Tibial nerve (tissue), 4 donors: ENCODE measurements at places on chromosomes 1 and 21.

GRCh38 chr1:44735992-44736391, 3.6 kb upstream of the KIF2C start:
- DNase-seq = no peak

GRCh38 chr1:104629589-104629988, 879.9 kb downstream of the AMY1C start:
- DNase-seq = no peak

DNA sequence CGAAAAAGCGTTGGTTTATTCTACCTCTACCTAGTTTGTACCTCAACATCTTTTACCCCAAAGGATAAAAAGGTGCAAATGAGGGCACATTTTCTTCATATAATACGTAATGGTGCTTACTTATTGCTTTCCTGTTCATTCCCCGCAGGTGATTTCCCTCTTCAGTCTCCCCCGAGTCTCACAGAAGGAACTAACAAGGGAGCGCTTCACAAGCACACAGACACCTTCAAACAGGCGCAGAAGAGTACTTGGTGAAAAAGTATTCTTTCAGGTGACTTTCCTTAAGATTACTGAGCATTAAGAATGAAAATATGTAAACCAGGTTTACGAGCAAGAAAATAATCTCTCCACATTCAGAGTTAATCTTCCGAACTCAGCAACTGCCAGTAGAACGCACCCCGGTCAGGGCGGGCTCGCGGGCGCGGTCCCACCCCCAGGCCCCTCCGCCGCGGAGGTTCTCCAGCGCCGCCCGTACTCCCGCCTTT, 511 bp upstream of the RABGAP1L start:
- no peak for DNase-seq

- no peak for DNase-seq
Observed at GRCh38 chr1:41823471-41823870, 95.3 kb downstream of the HIVEP3 start.

DNA sequence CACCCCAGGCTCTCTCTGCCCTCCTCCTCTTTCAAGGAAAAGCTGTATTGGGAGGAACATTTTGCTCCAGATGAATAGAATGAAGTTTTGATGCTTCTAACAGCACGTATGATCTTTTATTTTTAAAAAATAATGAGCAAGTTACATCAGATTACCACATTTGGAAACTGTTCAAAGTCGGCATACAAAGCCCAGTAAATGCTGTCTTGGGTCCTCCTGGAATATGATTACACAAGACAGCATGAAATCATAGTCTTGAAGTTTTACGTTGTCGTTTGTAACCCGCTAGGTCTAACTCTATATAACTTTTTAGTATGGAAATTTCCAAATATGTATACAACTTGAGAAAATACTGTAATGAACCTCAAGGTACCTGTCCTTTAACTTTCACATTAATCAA, 385.6 kb downstream of the HLX start:
- DNase-seq = no peak

DNA sequence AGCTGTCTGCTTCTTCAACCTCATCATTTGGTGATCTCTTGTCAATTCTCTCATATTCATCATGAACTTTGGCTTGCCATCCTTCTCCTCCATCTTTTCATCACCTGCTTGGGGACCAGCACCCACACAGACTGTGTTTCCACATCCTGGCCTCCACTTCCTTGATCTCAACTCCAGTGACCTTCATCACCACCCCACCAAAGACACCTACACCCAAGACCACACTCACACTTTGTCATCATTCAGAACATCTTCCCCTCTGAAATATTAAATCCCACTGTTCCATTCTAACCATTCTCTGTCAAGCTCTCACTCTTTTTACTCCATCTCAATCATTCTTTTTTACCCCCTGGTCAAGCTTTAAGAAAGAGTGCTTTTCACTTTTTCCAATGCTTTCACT, 115.5 kb upstream of the VAV3 start:
- DNase-seq = no peak

GRCh38 chr1:118688891-118689290, 299.3 kb downstream of the TBX15 start:
- DNase-seq = no peak

DNA sequence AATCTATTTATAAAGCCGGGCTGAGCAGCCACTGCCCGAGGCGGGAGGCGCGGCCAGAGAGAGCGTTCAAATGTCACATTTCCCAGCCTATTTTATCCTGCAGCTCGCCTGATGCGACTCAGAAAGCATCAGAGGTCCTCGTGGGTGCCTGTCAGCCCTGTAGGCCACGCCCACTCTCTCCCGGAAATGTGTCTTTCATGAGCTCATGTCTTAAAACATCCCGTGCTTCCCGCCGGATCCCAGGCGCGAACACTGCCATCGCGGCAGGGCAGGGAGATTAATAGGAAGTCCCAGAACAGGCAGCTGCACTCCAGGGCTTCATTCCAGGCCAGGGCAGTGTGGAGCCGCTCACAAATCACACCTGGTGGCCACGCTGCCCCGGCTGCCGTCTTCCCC, 117.5 kb downstream of the PRDM16 start:
- DNase-seq = peak; percentile 48

DNA sequence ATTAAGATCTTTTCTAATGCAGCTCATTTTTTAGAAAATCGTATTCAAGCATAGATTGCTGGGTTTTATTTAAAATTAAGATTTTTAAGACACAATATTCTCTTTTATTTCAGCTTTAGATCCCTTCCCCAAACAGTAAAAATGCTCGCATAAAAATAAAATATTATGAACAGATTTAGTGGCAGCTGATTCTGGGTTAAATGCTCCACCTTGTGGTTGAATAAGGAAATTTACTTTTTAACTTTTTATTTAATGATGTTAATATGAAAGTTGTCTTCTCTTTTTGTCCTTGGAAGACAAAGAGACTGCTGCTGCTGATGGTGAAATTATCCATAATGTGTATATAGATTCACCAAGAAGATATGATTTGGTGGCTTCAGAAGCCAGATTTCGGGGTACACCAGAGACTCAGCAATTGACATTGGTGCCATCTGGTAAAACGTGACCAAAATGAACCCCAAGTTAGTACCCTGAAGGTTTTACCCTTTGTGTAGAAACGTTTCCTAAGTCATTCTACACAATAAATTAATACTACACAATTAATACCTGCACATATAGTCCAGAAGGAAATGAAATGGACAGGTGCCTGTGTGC, 128.0 kb downstream of the ADAMTS1 start:
- no peak for DNase-seq

DNA sequence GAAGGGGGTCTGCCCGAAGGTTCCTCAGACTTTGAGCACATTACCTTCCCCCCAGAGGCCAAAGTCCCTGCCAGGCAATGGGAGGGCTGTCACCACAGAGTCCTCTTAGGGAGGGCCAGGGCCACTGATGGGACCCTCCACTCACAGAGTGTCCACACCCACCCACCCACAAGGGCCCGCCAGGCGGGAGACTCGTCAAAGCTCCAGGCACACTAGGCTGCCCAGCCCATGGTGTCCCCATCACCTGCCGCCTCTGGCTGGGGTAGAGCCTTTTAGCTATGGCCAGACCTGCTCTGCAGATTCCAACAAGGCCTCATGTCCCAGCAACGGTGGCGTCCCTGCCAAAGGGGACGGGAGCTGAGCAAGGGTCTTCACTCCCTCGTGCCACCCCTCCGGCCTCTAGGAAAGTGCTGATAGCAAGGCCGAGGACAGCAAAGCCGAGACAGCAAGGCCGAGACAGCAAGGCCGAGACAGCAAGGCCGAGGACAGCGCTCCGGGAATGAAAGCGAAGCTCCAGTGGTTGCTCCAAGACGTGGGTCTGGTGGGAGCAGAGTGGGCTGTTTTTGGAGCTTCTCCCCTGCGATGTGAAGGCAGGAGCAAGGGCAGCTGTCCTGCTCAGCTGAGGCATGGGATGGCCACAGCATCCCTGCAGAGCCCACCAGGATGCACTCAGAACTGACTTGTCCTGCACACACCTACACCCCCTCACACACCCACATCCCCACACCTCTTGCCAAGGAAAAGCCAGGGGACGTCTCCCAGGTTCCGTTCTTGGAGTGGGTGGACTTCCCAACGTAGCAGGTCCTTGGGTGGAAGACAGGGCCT, 123.4 kb downstream of the CRYAA start:
- no peak for DNase-seq

DNA sequence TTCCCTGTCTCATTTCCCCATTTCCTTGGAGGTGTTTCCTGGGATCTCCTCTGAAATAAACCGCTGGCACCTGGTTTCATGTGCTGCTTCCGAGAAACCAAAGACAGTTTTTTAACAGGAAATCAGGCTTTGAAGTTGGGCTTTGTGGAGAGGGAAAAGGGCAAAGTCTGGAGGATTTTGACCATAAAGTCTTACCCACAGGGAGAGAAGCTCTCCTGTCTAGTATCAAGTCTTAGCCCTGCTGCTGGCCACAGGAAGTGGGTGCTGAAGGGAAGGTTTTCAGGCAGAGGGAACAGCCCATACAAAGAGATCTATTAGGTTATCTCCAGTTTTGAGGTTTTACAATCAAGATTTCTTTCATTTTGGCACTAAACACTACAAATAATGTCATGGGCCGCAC, 29.3 kb downstream of the SLC5A9 start:
- no peak for DNase-seq

DNA sequence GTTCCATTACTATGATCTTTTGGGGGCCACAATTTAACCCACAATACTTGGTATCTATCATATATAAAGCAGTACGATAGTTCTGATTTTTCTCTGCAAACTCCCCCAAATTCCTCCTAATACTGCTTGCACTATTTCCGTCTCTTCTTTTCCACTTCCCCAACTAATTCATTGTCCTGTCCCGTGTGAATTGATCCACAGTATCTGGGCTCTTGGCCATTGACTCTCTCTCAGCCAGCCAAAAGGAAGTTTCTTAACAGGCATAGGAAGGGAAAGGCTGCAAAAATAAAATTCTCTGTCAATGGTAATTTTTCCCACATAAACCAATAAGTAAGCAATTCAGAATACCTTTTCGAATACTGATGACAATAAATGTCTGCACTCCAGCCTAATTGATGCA, 91.7 kb upstream of the DSCAM start:
- no peak for DNase-seq

DNA sequence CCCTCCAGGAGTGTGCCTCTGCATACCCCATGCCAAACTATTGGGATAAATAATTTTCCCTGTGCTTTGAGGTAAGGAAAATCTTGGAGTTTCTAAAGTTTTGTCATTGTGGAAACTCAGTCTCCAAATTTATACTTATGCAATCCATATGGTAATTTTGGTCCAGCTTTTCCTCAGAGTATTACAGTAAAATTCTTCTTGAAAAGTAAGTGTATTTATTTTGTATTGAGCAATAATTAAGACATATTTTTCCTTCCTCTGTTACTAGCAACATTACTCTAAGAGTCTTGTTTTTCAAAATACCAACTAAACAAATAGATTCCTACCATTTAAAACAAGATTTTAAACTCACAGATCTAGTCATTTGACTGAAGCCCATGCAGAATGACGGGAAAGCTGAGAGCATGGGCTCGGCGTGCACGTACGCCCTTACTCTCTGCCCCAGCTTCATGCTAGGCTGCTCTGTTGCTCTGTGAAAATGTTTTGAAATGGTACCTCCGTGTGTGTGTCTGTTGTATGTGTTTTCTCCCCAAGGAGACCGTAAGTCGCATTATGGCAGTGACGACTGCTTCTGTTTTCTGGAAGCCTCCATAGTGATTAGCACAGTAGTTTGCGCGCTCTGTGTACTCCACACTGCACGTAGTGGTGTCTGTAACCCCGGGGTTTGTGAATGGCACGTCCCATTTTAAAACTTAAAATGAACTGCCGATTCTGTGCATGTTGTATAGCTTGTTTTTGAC, 165.3 kb downstream of the SDCCAG8 start:
- no peak for DNase-seq

- DNase-seq = no peak
Observed at GRCh38 chr1:58431901-58432620, 114.5 kb downstream of the OMA1 start.

- no peak for DNase-seq
Observed at GRCh38 chr1:30447080-30447479, 276.3 kb downstream of the MATN1 start.

DNA sequence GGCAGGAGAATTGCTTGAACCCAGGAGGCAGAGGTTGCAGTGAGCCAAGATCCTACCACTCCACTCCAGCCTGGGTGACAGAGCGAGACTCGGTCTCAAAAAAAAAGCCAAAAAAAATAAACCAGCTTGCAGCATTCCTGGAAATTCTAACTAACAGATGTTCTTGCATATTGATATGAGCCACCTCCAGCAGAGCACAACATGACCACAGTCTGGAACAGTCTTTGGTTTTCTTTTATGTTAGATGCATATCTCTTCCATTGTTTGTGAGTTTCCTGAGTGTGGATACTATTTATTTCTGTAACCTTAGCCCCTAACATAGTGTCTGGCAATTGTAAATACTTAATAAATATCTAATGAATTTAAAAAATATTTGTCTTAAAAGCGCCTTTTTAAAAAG, 23.9 kb downstream of the IFNAR1 start:
- DNase-seq = no peak

GRCh38 chr1:172360511-172360910, 60.0 kb upstream of the C1orf105 start:
- DNase-seq = no peak
